ENCODE measurements at places on chromosomes 12 and 14. TPM values are rescaled to one million over a fixed set of nuclear protein-coding genes. Genes with fewer than 3 reads are reported as not detected.

DNA sequence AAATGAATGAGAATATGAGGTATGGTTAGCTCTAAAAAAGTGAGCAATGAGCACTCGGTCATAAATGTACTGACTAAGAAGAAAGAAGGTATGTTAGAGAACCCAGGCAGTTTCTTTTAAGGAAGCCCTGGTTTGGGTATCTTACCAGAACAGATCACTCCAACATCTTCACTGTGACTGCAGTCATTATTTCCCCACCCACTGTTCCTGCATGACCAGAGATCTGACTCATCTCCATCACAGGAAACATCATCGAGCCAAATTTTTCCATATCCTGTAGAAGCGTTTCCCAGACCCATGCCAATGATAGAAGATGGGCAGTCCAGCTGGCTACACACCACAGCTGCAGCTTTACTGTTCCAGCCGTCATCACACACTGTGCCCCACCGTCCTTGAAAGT lies 48.0 kb downstream of the CD163L1 start:
- DNase-seq = peak; percentile 25
- H3K27me3 ChIP-seq = no peaks in the 10 kb centered on the region
- no peak overlapping the region for H3K4me3 ChIP-seq
- no peaks in the 10 kb centered on the region for H3K4me1 ChIP-seq
- no peaks in the 10 kb centered on the region for H3K36me3 ChIP-seq
- no peak overlapping the region for H3K27ac ChIP-seq

DNA sequence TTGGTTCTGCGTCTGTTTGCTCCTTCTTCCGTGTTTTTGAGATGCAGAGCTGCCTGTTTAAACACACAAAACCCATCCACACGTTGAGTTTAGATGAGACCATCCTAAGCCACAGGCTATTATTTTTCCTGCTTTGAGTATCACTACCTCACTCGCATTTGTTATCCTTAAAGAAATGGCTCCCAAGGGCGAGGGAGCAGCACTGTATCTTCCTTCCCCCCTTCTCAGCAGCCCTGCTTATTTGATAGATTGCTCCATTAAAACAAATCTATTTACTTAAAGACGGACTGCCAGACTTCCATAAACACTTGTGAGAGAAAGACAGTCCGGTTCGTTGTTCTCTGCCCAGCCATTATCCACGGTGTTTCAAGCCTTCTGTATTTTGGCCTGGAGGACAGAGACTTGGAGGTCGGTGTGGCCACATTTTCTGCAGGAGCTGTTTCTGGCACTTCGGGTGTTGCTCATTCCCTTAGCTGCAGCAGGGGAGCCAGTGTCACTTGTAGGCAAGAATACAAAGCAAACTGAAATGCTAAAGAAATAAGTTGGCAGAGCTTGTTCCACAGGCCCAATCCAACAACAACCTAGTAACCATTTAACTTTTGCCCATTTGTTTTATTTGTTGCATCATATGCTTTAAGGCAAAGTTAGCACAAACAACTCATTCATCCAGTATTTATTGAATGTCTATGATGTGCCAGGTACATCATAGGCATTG lies 275.4 kb downstream of the TTC6 start:
- H3K4me1 ChIP-seq = no peaks in the 10 kb centered on the region
- no peaks in the 10 kb centered on the region for H3K36me3 ChIP-seq
- no peak for DNase-seq
- H3K27me3 ChIP-seq = no peaks in the 10 kb centered on the region

DNA sequence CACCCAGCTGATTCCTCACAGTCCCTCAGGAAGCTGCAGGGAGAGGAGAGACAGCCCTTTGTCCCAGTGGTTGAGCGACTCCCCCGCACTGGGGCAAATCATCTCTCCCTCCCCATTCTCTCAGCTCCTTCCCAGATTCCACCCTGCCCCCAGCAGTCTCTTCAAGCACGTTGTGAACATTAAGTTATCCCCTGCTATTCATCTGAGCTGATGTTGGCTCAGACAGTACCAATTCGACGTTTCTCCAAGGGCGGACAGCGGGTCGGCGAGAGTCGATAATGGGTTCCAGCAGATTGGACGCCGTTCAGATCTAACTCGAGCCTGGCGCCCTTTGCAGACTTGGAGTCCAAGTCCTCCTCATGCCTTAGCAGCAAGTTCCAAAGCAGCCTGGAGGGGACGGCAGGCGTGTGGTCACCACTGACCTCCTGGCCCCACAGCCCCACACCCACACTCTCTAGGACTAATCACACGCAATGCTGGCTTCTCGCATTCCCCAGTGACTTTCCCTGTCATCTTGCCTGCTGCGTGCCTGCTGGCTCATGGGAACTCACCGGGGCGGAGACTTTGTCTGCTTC lies 245.9 kb downstream of the CHST11 start:
- H3K27ac ChIP-seq = no peak overlapping the region
- no peaks in the 10 kb centered on the region for H3K4me1 ChIP-seq
- no peaks in the 10 kb centered on the region for H3K27me3 ChIP-seq
- H3K4me3 ChIP-seq = no peak overlapping the region
- no peaks in the 10 kb centered on the region for H3K36me3 ChIP-seq

The LRIG3 gene
- 13.4 TPM for total RNA-seq

GRCh38 chr12:57813111-57813970 lies 5.2 kb downstream of the AVIL start:
- no peaks in the 10 kb centered on the region for H3K4me1 ChIP-seq
- H3K4me3 ChIP-seq = no peak overlapping the region
- H3K27me3 ChIP-seq = no peaks in the 10 kb centered on the region
- H3K27ac ChIP-seq = no peak overlapping the region

The PPM1H gene
- 0.35 TPM for total RNA-seq

The ZFYVE1 gene
- 7.8 TPM for total RNA-seq

DNA sequence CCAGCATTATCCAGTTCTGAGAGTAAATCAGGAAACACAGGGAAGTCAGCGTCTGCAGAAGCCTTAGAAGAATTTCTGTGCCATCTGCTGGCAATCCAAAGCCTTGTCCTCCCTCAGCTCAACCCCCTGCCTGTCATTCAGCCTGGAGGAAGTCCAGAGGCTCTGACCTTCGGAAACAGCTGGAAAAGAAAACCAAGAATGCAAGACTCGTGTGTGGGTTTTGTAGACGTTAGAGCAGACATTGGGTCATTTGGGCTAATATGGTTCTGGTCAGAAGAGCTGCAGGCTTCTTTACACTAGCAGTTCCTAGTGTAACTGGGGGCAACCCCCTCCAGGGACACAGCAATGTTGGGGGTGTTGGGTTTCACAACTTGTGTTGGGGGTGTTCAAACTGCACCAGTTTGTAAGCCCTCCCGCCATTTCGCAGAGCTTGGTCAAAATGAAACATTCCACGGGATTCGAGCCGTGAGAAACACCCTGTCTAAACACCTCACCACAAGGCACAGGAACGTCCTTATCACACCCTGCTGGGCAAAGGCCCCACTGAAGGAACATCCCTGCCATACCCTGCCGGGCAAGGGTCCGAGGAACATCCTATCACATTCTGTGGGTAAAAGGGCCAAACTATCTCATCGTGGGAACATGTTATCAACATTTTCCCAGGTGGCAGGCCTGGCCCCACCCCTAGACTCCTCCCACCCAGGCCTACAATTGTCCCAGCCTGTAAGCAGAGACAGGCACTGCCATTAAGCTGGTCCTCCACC lies 21.0 kb upstream of the SERPINA4 start:
- no peaks in the 10 kb centered on the region for H3K4me1 ChIP-seq
- no peaks in the 10 kb centered on the region for H3K27me3 ChIP-seq
- DNase-seq = no peak
- H3K36me3 ChIP-seq = no peaks in the 10 kb centered on the region
- no peak overlapping the region for H3K4me3 ChIP-seq
- no peak overlapping the region for H3K27ac ChIP-seq

DNA sequence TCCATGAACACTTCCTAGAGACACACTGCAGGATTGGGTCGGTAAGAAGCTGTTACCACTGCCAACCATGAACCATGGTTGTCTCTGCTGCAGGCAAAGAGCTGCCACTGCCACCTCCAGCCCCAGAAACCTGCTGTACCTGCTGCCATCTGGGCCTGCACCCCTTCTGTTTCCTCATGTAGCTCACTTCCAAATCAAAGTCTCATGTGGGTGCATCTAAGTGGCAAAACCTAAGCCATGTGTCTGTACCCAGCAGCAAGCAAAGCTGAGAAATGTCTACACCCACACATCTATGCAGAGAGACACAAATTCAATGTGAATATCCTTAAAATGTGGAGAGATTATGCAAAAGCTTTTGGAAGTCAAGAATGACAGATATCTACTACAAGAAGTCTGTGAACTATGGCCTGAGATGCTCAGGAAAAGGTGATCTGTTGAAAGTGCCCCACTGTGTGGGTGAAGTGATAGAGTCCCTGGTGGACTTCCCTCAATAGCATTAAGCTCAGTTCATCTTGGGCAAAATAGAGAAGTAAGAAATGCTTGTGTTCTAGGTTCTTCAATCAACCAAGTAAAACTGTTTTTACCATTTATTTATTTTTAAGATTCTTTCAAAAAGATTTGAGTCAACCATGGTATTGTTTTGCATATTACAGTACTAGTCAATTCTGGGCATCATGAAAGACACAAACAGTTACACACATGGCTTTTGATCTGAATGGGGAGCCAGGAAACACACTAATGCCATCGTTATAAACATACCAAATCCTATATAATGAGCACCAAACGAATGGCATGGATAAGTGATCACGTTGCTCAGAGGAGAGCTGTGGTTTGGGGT lies 64.4 kb downstream of the FOS start:
- H3K36me3 ChIP-seq = no peaks in the 10 kb centered on the region
- H3K4me3 ChIP-seq = no peak overlapping the region
- no peak for DNase-seq
- no peak overlapping the region for H3K27ac ChIP-seq
- H3K4me1 ChIP-seq = peaks cover 13% of the 10 kb centered on the region
- H3K27me3 ChIP-seq = no peaks in the 10 kb centered on the region

All from A673 (cell line).